Stimulated activated CD4-positive, alpha-beta T cell treated with anti-CD3 and anti-CD28 coated beads, Interleukin-1b, Interleukin-23, amount 100 ng/mL, for 1 hour (primary cell): ENCODE measurements at places on chromosomes 7 and 10.

DNA sequence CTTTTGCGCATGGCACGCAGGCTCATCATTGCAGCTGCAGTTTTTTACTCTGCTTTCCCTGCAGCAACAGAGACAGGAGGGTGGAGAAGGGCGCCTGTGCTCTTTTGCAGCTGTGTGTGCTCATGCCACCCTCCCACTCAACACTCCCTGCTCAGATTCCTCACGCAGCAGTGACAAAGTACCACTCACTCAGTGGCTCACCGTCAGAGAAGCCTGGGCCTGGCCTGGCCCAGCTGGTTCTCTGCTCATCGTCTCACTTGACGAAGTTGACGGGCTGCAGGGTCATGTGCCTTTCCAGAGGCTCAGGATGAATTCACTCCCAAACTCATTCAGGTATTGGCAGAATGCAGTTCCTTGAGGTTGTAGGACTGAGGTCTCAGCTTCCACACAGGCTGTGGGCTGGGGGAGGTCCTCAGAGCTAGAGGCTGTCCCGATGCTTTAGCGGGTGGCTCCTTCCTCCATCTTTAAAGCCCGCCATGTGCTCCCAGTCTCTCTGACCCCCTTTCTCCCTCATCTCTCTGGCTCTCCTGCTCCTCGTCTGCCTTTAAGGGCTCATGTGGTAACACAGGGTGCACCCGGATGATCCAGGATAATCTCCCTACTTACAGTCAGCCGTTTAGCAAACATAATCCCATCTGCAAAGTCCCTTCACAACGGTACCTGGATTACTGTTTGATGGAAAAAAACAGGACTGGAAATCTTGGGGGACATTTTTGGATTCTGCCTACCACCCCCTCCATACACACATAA lies 25.8 kb downstream of the PTPRE start:
- no peak for DNase-seq

DNA sequence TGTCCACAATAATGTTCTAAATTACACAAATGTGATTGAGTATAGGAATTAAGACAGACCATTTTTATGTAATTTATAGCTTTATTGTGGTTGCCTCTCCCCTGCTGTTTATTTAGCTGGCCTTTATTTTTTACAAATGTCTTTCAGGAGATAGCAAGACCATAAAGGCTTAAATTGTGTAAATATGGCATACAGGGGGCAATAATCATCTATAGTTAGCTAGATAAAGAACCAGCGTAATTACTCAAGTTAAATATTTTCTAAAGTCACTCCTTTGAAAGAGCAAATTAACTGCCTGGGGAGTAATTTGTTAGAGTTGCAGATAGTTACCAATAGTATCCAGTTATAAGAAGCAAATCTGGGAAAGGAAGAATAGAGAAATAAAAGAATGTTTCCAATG lies at the start of gene MALRD1:
Gene MALRD1 (plus strand): TSS at position 313 of the 400 bp plus-strand sequence. CDS start 138 bp downstream, outside the sequence.
- no peak for DNase-seq

DNA sequence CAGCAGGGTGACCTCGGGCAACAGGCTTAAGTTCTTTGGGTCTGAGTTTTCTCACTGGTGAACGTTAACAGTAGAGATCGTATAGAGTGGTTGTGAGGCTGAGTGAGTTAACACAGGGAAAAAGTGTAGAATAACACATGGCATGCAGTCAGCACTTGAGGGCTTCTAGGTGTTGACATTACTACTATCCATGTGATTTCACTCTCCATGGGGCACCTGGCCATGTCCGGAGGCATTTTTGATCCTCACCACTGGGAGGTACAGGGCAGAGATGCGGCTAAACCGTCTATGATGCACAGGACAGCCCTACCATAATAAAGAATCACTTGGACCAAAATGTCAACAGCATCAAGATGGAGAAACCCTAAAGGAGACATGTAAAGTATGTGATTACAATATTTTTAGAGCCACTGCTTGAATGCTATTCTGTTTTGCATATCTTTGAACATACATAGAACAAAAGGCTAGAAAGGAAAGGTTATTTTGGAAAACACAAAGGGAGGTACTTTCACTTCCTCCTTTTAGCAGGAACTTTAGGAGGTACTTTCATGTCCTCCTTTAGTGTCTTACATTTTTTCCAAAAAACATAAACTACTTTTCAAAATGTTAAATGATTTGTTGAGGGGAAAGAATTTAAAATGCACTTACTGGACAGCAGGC lies 44.3 kb downstream of the NOD1 start:
- no peak for DNase-seq

DNA sequence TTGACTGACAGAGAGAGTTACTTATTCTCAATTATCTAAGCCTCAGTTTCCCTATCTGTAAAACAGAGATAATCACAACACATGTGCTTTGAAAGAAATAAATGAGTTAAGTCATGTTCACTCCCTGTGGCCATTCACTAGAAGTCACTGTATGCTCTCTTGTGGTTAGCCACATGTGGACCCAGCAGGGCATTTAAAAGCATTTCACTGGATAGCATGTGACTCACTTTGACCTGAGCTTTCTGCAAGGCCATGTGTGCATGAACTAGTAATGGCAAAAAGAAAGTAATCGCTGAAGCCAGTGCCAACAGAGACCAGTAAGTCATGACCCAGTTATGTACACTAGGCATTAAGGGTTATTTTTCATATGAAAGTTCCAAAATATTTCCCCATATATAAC lies 557.0 kb upstream of the IGFBP3 start:
- no peak for DNase-seq

- no peak for DNase-seq
Observed at GRCh38 chr7:86448856-86449255, 194.9 kb upstream of the GRM3 start.

DNA sequence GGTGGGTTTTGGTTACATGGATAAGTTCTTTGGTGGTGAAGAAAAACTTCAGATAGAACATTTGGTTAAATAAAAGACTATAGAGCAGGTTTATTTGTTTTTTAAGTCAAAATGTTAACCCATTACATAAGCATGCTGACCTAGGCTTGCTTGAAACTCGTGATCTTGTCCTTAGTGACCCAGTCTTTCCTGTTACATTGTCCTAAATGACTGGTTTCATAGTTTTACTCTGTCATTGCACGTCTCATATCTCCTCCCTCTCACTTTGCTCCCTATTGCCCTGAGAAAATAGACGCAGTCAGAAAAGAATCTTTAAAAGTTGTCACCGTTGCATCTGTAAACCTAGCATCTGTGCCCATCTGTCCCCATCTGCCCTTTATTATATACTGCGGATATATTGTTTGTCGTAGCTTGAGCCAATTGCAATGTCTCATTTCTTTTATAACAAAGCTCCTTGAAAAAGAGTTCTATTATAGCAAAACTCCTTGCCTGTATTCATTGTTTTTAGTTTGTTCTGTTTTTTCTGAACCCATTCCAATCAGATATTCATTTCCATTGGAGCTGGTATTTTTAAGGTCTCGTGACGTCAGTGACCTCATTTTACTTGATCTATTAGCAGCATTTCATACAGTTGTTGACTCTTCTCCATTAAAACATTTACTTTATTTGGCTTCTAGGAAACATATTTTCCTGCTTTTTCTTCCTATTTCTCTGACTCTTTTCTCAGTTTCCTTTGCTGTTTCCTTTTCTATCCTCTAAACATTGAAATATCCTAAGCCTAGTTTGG lies 57.3 kb downstream of the HELLS start:
- no peak for DNase-seq

GRCh38 chr10:22851865-22852239 lies 76.0 kb upstream of the ARMC3 start:
- no peak for DNase-seq

GRCh38 chr10:96299383-96299782 lies 4.9 kb upstream of the DNTT start:
- no peak for DNase-seq

GRCh38 chr10:78944723-78945312 lies 123.9 kb upstream of the ZMIZ1 start:
- no peak for DNase-seq

- no peak for DNase-seq
Observed at GRCh38 chr10:94673614-94674321, 9.8 kb upstream of the CYP2C18 start.

DNA sequence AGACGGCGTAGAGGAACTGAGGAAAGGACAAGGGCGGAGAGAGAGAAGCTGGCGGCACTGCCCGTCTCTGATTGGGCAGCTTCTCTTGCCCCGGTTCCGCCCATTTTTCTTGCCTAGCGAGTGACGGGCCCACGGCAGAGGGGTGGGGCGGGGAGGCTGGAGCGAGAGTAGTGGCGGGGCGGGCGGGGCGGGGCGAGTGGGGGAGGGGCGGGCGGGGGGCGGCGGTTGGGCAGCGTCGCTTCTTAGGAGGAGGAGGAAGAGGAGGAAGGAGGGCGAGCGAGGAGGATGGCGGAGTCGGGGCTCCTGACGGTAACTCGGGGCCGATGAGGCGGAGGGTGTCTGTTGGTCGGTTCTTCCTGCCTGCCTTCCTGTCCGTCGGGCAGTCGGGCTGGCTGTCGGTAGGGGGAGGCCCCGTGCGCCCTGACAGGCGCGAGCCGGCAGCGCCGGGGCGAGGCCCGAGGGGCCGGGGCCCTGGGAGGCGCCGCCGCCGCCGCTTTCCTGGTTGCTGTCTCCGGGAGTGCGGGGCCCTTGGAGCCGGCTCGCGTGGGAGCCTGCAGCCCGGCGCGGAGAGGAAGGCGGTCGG lies at the start of gene SHOC2:
Gene SHOC2 (plus strand): TSS at position 256 of the 583 bp plus-strand sequence. CDS start 44,755 bp downstream, outside the sequence.
- no peak for DNase-seq

GRCh38 chr10:3874990-3875841 lies 90.2 kb upstream of the KLF6 start:
- DNase-seq: no peak

- no peak for DNase-seq
Observed at GRCh38 chr10:29322918-29323317, 34.0 kb downstream of the LYZL1 start.

DNA sequence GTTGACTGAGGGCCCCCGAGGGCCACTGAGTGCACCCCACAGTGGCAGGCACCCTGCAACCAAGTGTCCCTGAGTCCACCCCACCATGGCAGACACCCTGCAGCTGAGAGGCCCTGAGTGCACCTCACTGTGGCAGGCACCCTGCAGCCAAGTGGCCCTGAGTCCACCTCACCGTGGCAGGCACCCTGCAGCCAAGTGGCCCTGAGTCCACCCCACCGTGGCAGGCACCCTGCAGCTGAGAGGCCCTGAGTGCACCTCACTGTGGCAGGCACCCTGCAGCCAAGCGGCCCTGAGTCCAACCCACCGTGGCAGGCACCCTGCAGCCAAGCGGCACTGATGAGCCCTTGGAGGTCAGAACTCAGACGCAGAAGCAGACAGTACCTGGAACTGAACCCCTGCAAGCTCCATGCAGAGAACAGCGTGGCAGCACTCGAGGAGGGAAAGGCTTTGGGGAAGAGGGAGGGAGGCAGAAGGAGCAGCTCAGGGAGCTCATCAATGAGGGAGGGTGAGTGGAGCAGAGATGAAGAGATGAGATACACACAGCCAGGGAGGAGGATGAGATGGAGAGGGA lies 156.5 kb downstream of the WDR37 start:
- DNase-seq: no peak

- DNase-seq: no peak
Observed at GRCh38 chr7:17084166-17084475, 202.3 kb upstream of the AGR3 start.

GRCh38 chr7:81284576-81284975 lies 365.7 kb upstream of the SEMA3C start:
- no peak for DNase-seq

DNA sequence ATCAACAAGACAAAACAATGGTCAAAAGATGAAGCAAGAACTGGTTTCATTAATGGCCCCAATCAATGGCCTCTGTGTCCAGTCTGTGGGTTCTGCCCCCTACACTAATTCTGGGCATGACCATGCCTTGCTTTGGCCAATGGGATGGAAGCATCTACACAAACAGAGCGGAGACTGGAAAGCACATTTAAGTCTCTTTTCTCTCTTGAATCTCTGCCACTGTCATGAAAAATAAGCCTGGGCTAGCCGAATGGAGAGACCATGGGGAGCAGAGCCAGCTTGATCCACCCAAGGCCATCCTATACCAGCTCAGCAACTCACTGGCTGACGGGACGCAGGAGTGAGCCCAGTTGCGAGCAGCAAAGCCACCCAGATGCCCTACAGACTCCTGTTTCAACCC lies 30.9 kb downstream of the ANKRD16 start:
- DNase-seq: no peak

DNA sequence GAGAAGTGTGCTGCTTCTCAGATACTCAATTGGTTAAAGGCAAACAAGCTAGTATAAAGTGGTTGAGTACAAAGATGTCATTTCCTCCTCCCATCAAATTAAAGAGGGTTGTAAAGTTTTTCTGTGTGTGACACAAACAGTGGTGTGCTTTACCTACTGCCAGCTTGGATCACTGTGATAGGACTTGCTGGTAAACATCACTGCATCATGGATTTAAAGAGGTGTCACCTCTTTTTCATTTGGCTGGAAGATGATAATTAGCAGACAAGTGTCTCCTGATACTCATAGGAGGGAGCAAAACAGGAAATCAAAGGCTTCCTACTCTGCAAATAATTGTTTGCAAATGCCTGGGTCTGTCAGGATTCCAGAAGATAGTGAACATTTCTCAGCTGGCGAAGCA lies 200.5 kb downstream of the MDFIC start:
- no peak for DNase-seq

DNA sequence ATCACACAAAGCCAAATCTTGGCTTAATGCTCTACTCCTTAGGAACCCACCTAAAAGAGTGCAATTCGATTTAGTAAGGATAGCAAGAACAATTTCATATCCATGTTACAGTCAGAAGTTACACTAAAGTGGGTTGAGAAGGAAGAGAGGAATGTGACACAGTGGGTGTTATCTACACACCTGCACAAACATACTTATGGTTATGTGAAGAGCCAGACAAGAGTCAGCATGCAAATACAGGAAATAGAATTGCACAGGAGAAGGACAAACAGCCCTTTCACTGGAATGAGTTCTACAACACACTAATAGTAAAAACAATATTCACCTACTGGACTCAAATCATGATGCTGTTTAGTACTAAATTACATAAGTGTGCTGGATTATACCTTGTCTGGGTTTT lies 262.8 kb downstream of the DGKB start:
- DNase-seq: no peak

DNA sequence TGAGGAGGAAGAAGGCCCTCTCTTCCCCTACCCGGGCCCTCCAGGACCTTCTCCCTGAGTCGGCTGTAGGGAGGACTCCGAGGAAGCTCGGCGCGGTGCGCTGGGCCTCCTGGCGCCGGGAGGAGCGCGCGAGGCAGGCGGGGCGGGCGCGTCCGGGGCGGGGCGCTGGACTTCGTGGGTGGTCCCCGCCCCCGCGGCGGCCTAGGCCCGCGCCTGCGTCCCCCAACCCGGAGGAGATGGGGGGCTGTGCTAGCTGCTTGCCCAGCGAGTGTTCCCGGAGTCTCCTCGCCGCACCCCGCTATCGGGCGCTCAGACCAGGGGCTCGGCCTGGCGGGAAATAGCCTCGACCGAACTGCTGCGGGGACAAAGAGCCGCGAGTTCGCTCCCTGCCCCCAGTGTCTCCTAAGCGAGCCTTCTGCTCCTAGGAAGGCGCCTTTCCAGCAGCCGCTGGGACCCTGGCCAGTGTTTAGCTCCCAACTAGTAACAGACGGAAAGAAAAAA lies 19.2 kb upstream of the SMO start:
- no peak for DNase-seq

DNA sequence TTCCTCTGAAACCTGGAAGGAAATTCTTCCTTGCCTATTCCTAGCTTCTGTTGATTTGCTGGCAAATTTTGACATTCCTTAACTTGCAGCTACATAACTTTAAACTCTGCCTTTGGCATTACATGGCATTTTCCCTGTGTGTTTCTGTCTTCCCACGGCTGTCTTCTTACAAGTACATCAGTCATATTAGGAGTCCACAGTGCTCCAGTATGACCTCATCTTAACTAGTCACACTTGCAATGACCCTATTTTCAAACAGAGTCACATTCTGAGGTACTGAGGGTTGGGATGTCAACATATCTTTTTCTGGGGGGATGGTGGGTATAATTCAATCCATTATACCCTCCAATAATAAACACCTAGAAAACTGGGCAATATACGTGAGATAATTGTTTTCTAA lies 37.4 kb upstream of the EPHB6 start:
- no peak for DNase-seq
